ENCODE measurements at places on chromosomes 6 and 20. TPM values are rescaled to one million over a fixed set of nuclear protein-coding genes. Genes with fewer than 3 reads are reported as not detected.

DNA sequence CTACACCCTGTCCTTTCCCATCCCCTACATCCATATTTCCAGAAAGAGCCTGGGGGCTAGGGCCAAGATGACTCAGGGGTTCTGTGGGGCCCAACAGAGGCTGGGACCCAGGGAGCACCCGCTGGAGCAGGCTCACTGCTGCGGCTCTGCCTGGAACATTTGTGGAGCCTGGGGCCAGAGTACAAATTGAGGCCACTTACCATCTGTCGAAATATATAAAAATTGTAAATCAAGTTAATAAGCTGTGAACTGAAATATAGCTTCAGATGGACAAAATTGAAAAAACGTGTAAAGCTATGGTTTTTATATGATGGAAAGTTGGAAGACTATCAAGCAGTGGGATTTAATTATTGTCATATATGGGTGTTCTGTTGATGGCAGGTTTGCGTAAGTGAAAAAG is 82.9 kb upstream of the ATXN1 start:
- H3K36me3 ChIP-seq = no peaks in the 10 kb centered on the region
- no peaks in the 10 kb centered on the region for H3K27me3 ChIP-seq
- no peak overlapping the region for H3K27ac ChIP-seq
- H3K4me3 ChIP-seq = no peak overlapping the region

Gene LY6G6D
- total RNA-seq = not detected

- no peak for DNase-seq
- peaks cover 16% of the 10 kb centered on the region for H3K4me1 ChIP-seq
- H3K27ac ChIP-seq = no peak overlapping the region
- H3K36me3 ChIP-seq = no peaks in the 10 kb centered on the region
- no peaks in the 10 kb centered on the region for H3K27me3 ChIP-seq
- H3K4me3 ChIP-seq = no peak overlapping the region
Observed at GRCh38 chr20:4812641-4813075, 90.9 kb downstream of the PRND start.

DNA sequence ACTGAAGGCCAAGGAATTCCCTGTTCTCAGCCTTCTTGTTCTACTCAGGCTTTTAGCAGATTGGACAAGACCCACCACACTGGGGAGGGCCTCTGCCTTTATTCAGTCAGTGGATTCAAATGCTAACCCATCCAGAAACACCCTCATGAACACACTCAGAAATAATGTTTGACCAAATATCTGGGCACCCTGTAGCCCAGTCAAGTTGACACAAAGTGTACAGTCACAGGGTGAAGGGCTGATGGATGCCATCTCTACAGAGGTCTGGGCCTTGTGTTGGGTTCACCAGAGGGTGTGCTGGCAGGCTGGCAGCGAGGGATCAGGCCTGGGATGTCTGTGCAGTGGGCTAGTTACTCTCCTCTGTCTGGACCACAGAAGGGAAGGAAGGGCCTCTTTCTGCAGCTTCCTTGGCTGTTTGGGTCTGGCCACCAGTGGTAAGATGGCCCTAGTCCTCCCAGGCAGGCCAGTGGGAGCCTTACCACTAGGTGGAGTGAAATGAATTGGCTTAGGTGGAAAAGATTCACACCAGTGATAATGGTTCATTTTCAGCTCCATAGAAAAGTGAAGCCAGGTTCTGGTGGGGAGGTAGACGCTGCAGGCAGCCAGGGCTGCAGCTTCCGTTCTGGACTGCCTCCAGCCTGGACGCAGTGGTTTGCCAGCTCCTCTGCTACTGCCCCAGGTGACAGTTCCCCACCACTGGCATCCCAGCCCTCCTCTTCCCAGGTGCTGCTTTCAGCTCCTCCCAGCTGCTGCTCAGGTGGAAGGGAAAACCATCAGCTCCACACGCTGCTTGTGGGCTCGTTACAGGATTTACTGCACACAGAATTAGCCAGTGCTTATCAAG is 9.2 kb downstream of the TUBB2A start:
- no peak overlapping the region for H3K4me3 ChIP-seq
- H3K27ac ChIP-seq = no peak overlapping the region
- no peaks in the 10 kb centered on the region for H3K4me1 ChIP-seq

- DNase-seq = peak; percentile 25
- no peak overlapping the region for H3K4me3 ChIP-seq
- no peaks in the 10 kb centered on the region for H3K36me3 ChIP-seq
- no peaks in the 10 kb centered on the region for H3K27me3 ChIP-seq
Observed at GRCh38 chr6:112618849-112619248, 271.7 kb downstream of the RFPL4B start.

Gene HTR1E
- not detected for total RNA-seq

GRCh38 chr20:61896058-61896961 is 169.4 kb downstream of the TAF4 start:
- H3K36me3 ChIP-seq = no peaks in the 10 kb centered on the region
- peak; percentile 73 for DNase-seq
- no peak overlapping the region for H3K27ac ChIP-seq

Gene PARD6B
- not detected for total RNA-seq

Gene DDO
- total RNA-seq = not detected

Gene MEP1A
- not detected for total RNA-seq

GRCh38 chr6:21527731-21528130 is 65.8 kb upstream of the SOX4 start:
- no peaks in the 10 kb centered on the region for H3K36me3 ChIP-seq
- no peak overlapping the region for H3K27ac ChIP-seq
- no peaks in the 10 kb centered on the region for H3K4me1 ChIP-seq
- no peak overlapping the region for H3K4me3 ChIP-seq

Gene TMC2
- total RNA-seq = not detected
